Kasumi-1 (cell line): ENCODE measurements at places on chromosomes 1 and 21.

GRCh38 chr1:37394574-37395464 lies 79.6 kb upstream of the ZC3H12A start:
- no peak for DNase-seq

DNA sequence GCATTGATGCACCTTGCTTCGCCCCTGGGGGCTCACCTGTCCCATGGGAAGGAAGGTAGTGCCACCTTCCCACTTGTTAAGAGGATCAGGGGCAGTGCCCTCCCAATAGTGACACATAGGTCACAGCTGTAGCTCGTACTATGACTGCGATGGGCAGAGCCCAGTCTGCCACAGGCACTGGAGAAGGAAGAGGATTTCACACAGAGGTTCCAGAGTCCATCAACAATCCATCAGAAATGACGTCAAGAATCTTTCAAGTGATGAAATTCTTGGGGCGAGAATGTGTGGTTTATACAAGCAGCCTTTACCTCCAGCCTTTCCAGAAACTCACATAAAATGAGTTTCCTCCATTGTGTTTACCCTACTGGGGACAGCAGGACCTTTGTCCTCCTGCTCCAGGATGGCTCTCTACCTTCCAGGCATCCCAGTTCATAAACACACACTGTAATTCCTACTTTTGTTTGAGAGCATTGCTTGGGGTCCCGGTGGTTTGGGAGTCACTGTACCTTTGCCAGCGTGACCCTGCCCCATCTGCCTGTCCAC lies 260.6 kb upstream of the VAMP3 start:
- no peak for DNase-seq

DNA sequence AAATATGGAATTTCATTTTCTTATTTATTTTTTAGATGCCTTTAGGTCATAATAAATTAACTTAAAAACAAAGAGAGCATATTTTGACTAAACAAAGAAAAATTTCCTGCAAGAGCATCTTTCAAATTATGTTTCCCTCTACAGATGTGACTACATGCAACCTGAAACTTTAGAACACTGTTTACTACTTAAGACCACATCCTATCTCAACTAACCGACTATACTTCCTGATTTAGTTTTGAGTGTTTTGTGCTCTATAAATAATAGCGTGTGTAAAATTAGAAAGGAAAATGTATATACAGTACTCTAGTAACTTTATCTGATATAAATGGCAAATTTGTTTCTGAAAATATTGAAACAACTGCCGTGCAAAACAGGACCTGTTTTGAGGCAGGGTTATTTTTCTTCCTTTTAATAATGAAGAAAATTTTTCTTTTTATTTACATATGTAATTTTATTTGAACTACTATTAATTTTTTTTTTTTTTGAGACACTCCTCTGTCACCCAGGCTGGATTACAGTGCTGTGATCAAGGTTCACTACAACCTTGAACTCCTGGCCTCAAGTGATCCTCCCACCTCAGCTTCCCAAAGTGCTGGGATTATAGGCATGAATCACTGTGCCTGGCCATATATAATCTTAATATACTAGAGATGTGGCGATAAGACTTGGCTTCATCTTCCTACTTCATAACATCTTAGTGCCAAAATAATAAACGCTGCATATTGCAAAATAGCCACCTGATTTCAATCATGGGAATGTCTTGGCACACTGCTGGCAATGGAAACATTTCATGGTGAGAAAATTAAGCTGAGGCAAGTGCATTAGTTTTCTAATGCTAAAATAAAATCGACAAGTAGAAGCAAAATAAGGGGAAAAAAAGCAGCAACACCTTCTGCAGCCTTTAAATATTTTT lies 12.3 kb downstream of the ZRANB2 start:
- DNase-seq = no peak

DNA sequence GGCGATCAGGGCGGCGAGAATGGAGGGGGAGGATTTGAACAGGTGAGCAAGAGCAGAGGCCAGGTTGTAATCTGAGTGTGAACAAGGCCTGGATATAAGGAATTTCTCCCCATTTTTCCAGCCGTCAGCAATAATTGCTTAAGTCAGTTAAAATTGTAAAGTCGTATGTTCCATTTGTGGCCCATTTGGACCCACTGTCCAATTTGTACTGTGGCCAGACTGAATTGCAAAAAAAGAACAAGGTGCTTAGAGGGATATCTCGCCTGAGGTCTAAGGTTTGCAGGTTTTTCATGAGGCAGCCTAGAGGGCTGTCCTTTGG lies 1.0 kb downstream of the ERVH48-1 start:
- DNase-seq = no peak

DNA sequence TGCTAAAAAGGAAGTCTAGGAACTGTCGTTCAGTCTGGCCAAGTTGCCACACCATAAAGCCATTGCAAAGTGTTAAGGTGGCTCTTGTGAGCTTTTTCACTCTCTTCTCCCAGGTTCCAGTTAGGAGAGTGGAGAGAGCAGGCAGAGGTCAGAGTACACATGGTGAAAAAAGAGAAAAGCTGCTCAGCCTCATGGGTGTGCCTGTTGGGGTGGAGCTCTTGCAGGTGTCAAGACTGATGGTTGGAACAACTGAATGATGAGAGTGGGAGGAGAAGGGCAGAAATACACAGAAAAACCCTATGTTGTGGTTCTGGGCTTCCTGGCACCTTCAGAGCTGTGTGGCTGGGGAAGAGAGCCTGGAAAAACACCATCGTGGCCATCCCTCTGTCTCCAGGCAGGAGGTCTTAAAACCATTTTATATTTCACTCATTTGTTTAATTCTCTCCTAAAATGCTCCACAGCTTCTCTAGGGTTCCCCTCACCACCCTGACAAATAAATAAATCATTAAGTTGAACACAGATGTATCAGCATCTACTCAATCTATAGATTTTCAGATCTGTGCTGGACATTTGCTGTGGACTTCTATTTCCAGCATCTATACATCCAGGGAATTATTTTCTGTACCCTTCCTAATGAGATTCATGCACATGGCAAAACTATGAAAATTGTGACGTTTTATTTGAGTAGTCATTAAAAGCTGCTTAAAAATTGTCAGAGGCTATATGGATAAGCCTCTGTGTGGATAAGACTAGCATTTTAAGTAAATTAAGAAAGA lies 17.5 kb downstream of the UBASH3A start:
- no peak for DNase-seq

- no peak for DNase-seq
Observed at GRCh38 chr1:28905921-28906666, 8.3 kb upstream of the EPB41 start.

DNA sequence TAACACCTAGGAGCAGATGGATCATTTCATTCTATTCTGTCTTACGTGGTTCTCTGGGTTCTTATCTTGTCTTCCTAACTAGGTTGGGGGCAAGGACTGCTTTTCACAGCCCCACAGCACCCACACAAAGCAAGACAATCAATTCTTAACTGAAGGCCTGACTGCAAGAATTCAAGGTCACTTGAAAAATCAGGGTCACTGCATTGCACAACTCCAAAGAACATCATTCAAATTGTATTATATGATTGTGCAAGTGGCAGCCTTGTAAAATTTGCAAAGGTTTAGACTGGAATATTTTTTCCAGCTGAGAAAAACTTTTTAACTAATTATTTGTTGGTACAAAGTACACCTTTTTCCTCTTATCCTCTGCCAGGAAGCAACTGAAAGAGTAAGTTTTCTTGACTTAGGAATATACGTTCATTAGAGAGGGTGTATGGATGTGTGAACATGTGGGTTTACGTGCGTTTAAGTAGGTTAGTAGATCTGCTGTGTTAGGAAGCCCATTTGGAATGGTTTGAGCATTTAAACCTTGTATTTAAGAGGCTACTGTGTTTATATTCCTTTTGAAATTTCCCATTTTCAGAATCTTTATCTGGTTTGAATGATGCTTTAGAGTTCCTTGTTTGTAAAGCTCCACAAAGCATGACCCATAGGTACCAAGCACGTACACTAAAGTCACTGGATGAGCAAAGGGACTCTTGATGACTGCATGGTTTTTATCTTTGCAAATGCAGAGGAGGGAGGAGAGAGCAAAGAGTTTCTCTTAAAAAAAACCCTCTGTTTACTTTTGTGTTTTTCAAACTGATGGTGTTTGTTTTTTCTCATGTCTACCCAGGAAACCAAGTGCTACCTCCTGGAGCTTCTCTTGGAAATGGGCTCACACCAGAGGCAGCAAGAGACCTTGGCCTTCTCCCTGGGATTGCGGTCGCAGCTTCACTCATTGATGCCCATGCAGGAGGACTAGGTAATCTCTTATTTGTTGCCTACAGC lies 214.9 kb downstream of the FGGY start:
- DNase-seq = no peak

DNA sequence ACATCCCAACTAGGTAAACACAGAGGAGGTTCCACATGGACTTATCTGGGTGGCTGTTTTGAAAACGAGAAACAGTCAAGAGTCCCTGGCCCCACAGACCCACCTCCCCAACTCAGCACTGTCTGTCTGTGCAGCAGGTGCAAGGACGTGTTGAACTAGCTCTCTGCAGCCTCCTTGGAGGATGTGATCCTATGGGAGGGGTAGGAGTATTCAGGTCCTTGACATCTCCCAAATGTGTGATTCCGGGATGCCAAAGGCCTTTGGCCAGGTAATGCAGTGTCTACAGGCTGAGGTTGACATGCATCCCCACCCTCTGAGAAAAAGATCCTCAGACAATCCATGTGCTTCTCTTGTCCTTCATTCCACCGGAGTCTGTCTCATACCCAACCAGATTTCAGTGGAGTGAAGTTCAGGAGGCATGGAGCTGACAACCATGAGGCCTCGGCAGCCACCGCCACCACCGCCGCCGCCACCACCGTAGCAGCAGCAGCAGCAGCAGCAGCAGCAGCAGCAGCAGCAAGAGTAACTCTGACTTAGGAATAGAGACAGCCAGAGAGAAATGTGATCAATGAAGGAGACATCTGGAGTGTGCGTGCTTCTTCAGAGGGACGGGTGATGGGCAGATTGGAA lies 151.6 kb upstream of the CAMK1G start:
- DNase-seq = no peak

GRCh38 chr1:97334454-97334853 lies 586.4 kb downstream of the DPYD start:
- no peak for DNase-seq

DNA sequence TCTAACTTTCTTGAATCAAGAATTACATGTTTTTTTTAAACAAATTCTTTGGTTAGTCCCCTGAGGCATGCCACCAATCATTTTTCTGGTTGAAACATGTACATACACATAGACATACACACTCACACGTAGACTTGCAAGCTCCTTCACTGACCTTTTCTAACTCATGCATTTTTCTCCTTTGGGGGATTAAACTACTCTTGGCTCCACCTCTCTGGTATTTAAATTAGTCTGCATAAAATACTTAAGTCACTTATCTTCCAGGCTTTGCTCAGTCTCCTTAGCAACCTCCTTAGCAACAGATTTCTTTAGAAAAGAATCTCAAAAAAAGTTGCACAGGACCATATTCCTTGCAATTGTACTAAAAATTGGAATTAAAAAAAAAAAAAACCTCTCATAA lies 440.9 kb upstream of the LRRC7 start:
- no peak for DNase-seq

- no peak for DNase-seq
Observed at GRCh38 chr1:246338546-246338945, 168.5 kb downstream of the SMYD3 start.

DNA sequence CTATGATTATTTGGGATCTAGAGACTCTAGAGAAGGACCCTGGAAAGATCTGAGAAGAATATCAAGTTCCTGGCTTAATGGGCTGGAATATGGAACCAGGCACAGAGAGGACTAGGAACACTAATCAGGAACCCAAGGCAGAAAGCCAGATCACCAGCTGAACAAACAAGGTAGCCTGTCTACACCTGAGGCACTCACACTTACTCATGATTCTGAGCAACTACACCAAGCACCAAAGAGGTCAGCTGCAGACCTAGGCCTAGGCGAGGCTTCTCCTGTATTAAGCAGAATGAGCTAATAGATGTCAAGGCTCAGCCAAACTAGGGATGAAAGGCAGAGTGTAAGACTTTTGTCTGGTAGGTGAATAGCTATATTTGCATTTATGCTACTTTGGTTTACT lies 368.1 kb downstream of the LTN1 start:
- DNase-seq = no peak

GRCh38 chr1:25727635-25728286 lies 72.2 kb upstream of the SELENON start:
- DNase-seq = no peak

- DNase-seq = no peak
Observed at GRCh38 chr21:42235593-42235992, 16.7 kb downstream of the ABCG1 start.

GRCh38 chr1:87790756-87791155 lies 462.1 kb downstream of the LMO4 start:
- DNase-seq = no peak

GRCh38 chr1:2300851-2301606 lies 72.9 kb downstream of the SKI start:
- peak; percentile 97 for DNase-seq

DNA sequence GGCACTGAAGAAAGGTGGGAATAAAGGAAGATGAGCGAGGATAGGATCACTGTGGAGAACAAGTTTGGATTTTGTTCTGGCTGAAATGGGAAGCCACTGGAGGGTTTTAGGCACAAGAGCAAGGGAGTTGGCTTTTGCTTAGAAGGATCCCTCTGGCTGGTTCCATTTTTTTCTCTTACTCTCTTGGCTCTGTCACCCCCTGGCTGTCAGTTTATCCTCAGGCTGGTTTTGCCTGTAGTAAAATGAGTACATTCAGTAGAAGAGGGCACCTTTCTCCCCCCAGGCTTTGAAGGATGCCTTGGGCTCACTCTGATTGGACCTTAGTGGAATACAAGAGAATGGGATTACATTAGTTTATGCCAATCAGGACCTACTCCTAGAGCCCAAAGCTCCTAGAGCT lies 17.1 kb downstream of the CACHD1 start:
- DNase-seq = no peak

- no peak for DNase-seq
Observed at GRCh38 chr1:171084091-171084490, 6.6 kb upstream of the FMO3 start.

- no peak for DNase-seq
Observed at GRCh38 chr1:168565825-168566224, 10.6 kb upstream of the XCL1 start.

DNA sequence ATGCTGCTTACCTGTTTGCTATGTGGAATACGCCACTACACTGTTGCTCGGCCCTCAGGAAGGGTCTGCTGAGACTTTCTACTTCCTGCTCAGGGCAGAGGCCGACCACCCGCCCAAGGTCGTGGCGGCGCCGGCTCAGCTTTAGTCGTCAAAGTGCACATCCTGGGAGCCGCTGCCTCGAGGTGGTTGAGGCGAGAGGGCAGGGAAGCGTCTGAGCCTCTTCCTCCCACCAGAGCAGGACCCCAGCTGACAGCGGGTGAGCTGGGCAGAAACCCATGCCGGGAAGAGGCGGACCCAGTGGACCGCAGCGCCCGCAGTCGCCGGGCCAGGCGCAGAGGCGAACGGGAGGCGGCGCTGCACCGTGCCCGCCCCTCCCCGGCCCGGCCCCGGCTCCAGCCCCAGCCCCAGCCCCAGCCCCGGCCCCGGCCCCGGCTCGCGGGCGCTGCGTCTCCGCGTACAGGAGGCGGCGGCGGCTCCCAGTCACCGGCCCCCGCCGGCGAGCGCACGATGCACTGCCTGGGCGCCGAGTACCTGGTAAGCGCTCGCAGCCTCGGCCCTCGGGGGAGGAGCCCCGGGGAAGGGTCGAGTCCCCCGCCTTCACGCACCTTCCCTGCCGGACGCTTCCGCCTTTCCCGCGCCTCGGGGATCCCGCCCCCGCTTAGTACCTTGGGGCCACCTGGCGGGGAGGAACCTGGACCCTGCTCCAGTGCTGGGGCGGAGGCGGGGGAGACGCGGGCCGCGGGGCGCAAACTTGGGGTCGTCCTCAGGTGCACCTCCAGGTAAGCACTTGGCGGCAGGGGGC lies at the start of gene SLC44A3:
Gene SLC44A3, plus strand, starts transcription at position 413 of the 802 bp plus-strand sequence. Its CDS starts 95 bp downstream, at position 508.
- DNase-seq = no peak

- DNase-seq = no peak
Observed at GRCh38 chr1:10641976-10642375, 154.5 kb downstream of the CASZ1 start.
